ENCODE measurements at places on chromosomes 7 and 10.

DNA sequence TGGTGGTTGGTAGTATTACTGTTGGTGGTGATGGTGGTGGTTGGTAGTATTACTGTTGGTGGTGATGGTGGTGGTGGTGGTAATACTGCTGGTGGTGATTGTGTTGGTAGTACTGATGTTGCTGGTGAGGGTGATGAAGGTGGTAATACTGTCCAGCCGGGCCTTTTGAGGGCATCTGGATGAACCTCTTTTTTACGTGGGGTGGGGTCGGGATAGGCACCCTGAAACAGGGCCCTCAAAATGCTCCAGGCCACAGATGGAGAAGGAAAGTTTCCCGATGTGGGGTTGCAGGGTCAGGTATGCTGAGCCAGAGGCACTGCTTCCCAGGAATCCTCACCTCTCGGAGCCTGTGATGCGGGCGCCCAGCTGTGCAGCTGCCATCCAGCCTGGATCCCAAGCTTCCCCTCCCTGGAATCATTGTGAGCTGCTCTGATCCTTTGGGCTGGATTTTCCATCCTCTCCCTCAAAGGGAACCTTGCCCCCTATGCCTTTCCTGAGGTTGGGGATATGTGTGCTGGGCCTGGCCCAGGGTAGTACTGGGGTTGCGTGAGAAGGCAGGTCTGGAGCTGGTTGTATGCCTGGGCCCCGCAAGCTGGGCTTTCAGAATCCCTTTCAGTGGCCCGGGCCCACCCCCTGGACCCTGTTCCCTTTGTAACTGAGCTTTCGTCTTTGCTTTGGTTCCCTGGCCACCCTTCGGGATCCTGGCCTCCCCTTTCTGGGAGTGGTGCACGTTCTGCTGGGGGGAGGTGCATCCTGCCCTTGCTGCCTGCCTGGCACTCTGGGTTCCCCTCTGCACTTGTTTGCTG lies 43.3 kb downstream of the DOCK1 start:
- no peak for DNase-seq

DNA sequence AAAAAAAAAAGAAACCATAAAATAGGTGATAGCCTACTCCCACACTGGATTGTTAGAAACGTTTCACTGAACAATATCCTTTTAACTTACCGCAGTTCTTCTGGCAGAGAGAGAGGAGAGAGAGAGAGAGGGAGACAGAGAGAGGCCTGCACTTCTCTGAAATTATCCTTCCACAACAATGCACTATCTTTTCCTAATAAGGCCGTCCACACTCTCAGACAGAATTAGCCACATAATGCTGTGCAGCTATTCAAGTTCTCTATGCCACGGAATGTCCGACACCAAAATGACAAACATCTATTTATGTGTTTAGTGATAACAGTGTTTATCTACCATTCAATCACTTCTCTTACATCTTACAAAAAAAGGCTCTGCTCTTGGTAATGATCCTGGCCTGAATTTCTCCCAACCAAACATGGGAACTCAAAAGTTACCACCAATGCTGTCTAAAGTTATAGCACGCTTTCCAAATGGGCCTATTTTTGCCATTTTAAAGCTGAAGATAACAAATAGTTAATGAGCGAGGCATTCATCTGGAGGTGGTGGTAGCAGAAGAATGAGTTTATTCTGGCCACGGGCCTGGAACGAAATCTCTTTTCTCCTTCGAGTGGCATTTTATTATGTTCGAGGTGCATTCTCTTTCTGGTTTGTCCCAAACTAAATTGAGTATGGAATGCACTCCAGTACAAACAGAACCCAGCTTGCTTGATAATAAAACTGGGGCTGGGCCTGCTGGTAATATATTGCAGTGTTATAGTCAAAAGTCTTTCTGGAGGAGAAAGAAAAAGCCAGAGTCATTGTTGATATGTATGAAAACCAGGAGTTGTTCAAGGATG lies 160.2 kb upstream of the SVIL start:
- no peak for DNase-seq

DNA sequence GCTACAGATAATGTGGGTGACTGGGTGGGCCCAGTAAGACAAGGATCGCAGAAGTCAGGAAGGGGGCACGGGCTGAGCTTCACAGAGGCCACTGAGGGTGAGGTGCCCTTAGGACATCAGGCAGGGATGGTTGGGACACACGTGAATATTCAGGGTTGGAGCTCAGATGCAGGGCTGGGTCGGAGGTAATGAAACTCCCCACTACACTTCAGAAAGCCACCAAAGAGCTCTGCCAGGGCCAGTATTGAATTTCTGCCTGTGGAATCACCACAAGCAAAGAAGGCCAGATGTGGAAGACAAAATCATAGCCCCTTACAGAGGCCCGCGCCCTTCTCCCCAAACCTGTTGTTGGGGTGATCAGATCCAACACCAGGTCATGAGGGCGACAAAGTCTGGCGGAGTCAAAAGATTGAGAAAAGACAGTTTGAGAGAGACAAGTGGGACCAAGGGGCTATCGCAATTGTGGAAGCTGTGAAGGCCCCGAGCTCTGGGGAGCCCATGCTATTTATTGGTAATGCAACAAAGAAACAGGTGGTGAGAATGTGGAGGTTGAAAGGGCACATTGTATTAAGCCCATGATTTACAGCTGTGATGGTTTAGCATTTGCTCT lies 42.4 kb downstream of the STRA8 start:
- DNase-seq = no peak

DNA sequence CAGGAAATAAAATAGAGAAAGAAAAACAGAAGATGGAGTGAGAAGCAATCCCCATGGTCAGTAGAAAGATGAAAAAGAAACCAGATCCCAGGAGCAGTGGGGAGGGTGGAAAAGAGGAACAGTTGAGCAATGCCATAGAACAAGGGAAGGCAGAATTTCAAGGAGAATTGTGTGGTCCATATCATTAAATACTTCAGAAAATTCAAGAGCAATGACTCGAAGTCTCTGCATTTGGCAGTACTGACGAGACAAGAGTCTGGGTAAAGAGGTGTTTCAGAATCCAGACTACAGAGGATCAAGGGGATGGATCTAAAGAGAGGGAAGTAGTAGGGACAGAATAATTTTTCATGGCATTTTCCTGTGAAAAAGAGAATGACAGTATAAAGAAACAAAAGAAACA lies 512.6 kb downstream of the PHTF2 start:
- DNase-seq = no peak

DNA sequence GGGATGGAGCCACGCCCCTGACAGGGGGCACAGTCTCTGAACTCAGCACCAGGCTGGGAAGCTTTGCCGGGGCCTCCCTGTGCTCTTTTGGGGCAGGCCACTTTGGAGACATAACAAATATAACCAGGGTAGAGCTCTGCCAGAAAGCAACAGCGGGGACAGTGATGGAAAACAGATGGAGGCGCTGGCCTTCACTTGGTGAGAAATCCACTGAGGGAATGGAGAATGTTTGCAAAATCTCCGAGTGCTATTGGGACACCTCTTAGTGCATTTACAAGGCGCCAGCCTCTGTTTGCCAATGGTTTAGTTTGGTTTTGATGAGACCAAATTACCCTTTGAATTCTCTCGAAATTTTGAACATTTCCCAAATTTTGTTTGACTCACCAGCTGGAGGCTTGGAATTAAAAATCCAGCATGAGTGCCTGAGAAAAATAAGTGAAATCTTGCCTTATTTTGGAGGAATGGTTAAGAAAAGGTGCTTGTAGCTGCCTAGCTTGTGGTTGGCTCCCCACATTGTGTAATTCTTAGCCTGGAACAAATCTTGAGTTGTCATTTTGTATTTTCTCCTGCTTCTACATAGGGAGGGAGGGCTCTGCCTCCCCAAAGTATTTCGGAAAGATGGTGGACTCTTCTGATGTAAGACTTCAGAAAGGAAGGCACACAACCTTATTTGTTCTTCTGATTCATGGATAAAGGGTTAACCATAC lies 980.5 kb downstream of the LRMDA start:
- DNase-seq = no peak

DNA sequence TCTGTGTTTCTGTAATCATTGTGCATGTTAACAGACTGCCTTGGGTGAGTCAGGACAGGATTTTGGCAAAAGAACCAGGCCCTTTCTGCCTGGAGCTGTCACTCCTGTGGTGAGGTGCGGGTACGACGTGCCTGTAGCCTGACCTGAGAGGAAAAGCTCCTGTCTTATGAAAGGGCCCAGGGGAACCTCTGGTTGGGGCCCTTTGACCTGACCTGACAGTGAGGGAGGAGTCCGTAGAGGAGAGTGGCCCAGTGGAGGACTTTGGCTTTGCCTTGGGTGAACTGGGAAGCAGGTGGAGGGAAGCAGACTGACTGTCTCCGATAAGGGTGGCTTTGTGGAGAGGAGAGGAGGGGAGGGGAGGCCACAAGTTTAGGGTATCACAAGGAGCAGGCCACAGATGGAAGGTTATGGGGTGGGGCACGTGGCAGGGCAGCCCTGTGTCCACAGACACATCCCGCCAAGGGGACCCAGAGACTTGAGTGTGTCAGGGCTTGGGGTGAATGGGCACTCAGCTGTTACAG lies 6.9 kb downstream of the PFKP start:
- DNase-seq = peak; percentile 36

DNA sequence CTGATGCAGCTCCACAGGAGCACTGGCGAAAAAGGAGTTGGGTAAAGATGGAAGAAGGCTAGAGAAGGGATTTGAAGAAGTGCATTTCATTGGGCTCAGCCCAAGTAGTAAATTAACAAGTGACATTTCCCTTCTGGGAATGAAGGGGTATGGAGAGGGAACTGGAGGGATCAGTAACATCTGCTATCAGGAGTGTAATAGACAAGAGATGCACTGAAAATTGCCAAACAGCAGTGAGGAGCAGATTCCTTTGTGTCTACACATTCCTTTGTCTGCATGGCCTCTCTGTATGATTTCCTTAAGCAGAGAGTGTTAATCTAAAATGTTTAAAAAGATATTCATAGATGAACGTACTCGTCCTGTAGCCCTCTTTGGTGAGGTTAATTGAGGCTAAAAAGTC lies 148.2 kb upstream of the FERD3L start:
- no peak for DNase-seq

- DNase-seq = no peak
These were observed 110.1 kb downstream of the TNS3 start for GRCh38 chr7:47471831-47472230.

DNA sequence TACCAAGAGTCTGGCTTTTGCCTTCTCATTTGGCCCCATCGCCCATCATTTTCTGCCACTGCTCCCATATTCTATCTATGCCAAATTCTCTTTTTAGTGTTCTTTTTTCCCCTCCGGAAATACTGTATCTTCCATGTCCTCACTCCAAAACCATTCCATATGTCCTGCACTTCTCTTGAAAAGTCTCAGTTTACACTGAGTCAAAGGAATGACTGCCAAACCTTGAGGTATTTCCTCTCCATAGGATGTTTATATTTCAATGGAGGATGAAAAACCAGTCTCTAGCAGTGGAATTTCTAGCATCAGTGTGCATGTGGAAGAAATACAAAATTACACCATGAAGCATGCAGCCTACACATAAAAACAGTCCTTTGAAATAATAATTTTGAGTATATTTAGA lies 121.4 kb upstream of the PHYHIPL start:
- no peak for DNase-seq

DNA sequence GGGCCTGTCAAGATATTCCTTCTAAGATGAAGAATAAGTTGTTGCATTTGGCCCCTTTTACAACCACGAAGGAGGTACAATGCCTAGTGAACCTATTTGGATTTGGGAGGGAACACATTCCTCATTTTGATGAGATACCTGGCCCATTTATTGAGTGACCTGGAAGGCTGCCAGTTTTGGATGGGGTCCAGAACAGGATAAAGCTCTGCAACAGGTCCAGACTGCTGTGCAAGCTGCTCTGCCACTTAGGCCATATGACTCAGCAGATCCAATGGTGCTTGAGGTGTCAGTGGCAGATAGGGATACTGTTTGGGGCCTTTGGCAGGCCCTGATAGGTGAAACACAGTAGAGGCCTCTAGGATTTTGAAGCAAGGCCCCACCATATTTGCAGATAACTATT lies 704.6 kb downstream of the CCSER2 start:
- no peak for DNase-seq

- DNase-seq = no peak
These were observed 56.7 kb upstream of the SEMA3A start for GRCh38 chr7:84251277-84251781.

DNA sequence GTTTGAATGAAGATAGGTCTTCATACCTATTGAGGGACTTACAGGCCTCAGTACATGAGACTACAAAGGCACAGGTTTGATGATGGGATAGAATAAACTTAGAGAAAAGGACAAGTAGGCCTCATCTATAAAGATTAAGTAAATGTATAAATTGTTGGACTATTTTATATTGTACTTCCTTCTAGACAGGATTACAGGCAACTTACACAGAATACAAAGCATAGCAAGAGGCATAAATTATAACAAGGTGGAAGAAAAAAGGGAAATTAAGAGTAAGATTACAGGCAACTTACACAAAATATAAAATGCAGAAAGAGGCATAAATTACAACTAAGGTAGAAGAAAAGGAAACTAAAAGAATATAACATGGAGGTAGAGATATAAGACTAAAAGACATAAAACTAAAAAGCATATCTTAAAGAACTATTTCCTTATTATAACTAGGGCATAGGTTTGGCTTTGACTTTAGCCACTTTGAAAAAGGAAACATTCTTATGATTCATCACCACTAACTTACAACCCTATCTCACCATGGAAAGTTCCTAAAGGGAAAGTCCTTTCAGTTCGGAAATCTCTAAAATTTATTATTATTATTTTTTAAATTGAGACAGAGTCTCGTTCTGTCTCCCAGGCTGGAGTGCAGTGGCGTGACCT lies 153.1 kb downstream of the GALNT11 start:
- DNase-seq = no peak

DNA sequence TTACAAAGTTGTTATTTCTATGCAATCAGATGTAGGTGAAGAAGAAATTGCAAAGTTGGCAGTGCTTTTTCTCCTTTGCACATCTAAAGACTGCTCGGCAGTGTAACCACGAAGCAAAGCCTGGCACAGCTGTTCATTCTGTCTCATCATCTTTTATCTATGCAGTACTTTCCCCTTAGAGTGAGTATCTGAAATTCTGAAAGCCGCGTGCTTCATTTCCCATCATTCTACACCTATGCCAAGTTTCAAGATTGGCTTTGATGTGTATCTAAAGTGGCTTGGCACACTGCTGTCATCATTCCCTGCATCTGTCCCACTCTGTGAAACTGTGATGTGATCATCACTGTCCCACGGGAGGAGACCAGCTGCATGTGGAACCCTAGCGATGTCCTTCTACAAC lies 15.2 kb downstream of the SOSTDC1 start:
- DNase-seq = no peak

DNA sequence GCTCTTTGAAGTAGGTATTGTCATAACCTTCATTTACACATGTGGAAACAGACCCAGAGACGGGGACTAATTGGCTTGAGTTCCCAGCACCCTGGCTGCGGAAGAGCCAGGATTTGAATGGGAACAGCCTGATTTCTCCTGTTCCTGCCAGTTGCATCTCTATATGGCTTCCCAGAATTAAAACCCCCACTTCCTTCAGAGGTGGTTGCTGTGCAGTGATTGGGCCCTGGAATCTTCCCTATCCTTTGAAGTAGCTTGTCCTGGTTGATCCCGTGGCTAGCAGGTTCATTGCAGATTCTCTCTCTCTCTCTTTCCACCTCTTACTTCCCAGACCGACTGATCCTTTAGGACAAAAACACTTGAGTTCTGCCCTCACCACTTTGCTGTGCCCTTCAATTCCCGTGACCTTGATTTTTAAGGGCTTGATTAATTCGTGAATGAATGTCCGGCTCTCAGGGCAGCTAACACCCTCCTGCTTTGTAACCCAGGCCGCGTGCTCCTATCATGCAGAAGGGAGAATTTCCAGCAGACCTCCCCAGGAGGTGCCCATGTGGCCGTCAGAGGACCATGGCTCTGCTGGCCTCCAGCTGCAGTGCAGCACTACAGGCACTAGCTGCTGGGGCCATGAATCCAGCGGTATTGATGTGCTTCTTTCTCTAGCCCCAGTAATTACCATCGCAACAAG lies 120.6 kb upstream of the AGK start:
- DNase-seq = no peak
